ENCODE measurements at places on chromosomes 7 and 10.

DNA sequence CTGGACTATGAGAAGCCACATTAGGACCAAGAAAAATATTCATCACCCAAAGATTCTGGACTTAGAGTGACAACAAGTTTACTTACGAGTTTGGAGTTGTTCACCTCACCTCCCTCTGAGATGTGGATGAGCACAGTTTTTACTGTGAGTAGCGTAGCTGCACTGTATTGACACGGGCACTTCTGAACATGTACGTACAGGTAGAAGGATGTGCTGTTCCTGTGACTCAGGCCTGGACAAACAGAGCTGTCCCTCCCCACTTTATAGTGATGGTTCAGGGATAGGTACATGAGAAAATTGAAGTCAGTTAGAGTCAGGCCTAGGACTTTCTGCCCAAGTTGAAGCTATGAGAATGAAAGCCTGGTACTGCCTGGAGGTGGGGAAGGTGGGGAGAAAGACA lies 80.9 kb upstream of the DYNC1I1 start:
- no peak for DNase-seq

GRCh38 chr7:4240520-4241303 lies 441.4 kb upstream of the FOXK1 start:
- DNase-seq: no peak

DNA sequence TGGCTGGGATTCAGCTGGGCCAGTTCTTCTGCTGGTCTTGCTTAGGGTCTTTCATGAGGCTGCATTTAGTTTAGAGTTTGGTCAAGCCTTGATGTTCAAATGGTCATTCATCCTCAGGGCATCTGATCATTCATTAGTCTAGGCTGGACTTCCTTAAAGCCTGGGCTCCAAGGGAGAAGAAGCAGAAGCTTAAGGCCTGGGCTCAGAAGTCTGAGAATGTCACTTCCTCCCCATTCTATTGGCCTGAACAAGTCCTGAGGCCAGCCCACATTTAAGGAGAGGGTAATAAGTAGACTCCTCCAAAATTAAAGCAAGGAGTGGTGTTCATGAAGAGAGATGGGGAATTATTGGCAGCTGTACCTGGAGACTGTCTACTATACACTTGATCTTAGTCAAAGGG lies 193.2 kb upstream of the HABP2 start:
- DNase-seq: no peak

- DNase-seq: no peak
These were observed 57.6 kb upstream of the PDZD8 start for GRCh38 chr10:117432866-117433265.

GRCh38 chr7:157832006-157832405 lies 495.2 kb downstream of the DNAJB6 start:
- no peak for DNase-seq

DNA sequence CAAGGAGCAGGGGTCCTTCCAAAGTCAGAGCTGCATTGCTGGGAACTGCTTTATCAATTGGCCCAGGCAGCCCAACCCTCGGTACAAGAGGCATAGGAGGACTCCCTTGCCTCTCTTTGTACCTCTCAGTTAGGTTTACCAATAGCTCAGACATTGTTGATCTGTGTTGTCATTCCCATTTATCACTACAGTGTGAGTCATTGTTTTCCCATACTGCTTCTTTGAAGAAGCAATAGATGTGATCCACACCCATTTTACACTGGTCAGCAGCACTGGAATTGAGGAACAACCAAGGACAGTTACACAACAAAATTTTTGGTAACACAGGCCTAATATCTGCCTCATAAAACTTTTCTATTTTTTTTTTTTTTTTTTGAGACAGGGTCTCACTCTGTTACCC lies 307.2 kb downstream of the SNX13 start:
- DNase-seq: no peak

DNA sequence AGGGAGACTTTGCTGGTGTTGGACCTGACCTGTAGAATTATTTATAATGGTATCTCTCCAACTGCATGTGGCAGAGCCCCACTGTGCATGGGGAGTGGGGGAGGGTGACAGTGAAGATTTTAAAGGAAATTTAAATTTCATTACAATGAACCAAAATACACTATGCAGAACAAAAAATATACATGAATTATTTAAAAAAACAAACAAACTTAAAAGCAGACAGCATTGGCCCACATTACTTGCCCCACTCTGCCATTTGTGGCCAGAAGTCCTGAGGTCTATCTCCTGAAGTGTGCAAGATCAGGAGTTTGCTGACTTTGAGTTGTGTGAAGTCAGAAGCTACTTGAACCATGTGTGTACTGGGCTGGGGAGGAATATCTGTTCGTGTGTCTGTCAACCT lies 40.5 kb downstream of the AP3M1 start:
- no peak for DNase-seq

DNA sequence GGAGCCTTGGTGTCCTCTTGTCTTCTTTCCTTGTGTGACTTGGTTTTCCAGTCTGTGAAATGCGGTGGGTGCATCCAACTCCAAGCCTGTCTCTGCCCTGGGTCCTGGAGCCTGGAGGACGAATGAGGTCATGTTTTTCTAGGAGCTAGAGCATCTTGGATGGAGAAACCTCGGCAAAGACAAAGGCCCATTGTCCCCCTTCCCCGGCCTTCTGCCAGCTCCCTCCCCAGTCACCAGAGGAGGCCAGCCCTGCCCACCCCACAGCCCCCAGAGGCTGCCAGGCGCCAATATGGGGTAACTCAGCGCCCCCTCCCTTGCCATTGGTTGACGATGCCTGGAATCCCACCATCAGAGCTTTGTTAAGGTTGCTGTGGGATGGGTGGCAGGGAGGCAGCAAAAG lies 40.4 kb downstream of the KCTD7 start:
- no peak for DNase-seq

DNA sequence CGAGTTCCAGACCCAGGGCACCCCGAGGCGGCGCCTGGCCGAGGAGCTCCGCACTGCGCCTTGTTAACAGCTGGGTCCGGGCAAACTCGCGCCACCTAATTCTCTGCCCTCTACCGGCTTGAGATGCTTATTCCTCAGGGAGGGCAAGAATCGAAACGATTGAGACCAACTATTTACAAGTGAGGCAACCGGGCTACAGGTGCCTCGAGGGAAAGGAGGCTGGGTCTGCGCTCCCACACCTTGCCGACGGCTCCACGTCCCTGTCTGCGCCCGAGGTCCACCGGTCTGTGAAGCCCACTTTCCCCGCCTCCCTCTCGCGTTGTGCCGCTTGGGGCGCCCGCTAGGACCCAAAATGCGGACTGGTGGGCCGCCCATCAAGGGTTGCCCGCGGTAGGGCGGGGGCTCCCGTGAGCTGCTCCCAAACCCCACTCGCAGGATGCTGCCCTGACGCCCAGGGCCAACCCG lies 527 bp downstream of the AKR1B1 start:
- DNase-seq: peak; percentile 66

GRCh38 chr7:18846765-18847215 lies 270.6 kb downstream of the TWIST1 start:
- no peak for DNase-seq

GRCh38 chr10:72924351-72924750 lies 30.3 kb downstream of the PLA2G12B start:
- no peak for DNase-seq

- no peak for DNase-seq
These were observed 567.2 kb downstream of the DNAJB9 start for GRCh38 chr7:109136893-109137292.

DNA sequence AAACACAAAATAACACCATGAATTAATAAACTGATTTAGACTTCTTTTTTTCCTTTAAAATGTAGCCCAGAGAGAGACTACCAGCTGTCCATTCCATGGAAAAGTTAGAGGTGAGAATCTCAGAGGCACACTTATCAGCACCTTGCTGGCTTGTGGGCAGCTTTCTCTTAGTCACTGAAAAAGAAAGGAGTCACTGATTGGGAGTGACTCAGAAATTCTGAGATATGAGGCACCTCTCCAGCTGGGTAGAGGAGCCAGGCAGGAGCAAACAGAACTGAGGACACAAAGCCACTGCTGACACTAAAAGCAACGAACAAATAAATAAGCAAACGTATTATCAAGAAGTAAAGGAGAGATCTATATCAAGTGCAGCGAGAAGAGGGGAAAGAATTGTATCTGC lies 310.6 kb downstream of the PARD3 start:
- no peak for DNase-seq

Data from activated CD4-positive, alpha-beta T cell treated with anti-CD3 and anti-CD28 coated beads, Interleukin-2, Interleukin-6, amounts not matched to agents 100 ng/mL and 50 ng/mL, durations not matched to agents 16 hours and 8 hours (primary cell).